ENCODE measurements at places on chromosomes 2 and 18.

GRCh38 chr2:65549257-65549627 lies 116.8 kb upstream of the SPRED2 start:
- no peak for DNase-seq

DNA sequence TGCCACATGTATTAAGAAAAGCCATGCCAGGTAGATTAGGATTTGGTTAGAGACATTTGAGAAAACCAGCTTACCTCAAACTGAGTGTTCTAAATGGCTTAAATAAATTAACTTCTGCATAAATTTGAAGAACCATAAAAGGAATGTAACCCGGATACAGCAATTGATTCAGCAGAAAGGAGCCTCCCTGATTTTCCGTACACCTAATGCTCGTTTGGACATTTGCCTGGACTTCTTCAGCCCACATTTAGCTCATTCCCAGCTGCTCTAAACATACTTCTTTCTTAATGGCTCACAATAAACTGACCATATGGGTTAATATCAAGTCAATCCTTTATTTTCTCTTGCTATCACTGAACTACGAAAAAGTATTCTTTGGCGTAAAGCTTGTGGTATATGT lies 392.4 kb downstream of the ZNF516 start:
- no peak for DNase-seq

DNA sequence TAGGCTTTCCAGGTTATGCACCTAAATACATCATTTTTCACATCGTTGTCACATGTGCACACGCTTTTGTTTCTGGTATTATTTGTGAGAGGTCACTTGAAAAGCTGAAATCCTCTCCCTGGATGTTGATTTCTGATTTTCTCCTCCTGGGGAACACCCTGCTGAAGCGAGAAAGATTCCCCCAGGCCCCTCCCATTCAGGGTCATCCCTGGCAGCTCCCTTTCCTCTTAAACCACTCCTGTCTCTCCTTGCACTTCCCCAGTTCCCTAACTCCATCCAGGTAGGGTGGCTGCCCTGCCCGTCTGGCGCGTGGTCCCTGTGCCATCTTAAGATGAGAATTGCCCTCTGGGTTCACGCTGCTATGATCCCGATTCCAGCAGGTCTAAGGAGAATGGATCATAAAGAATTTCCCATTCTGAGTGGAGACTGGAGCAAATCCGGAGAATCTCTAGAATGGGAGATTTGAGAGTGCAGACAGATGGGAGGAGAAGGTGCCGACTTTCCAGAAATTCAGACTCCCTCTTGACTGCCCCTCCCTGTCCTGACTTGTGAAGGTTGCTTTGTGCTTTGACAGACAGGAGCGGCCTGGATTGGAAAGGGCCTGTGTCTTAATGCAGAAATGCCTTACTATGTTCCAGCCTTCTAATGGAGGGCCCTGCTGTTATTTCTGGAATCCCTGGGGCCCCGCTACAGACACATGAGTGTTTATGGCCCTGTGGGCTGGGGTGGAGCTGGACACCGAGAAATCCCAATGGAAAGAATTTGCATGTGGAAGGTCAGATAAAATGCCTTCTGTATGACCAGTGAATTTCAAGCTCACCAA lies 1.3 kb upstream of the YWHAQ start:
- DNase-seq = no peak

DNA sequence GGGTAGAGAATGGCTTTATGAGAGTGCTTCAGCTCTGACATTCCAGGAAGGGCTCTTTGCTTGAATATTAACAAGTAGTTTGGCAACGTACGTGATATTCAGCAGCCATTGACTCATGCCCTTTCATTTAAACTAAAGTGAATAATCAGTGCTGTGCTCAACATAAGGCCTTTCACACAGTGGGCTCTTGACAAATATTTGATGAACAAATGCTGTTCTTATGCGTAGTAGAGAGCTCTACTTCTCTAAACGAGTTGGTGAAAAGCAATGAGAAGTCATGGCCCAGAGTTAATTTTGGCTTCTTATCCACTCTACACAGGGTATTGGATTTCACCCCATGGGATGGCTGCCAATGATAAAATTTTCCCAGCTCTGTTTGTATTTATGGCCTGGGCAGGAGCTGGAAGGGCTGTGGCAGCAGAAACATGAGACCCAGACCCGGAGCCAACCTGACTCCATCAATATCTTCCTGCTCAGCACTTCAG lies 338.9 kb downstream of the CCDC85A start:
- no peak for DNase-seq

DNA sequence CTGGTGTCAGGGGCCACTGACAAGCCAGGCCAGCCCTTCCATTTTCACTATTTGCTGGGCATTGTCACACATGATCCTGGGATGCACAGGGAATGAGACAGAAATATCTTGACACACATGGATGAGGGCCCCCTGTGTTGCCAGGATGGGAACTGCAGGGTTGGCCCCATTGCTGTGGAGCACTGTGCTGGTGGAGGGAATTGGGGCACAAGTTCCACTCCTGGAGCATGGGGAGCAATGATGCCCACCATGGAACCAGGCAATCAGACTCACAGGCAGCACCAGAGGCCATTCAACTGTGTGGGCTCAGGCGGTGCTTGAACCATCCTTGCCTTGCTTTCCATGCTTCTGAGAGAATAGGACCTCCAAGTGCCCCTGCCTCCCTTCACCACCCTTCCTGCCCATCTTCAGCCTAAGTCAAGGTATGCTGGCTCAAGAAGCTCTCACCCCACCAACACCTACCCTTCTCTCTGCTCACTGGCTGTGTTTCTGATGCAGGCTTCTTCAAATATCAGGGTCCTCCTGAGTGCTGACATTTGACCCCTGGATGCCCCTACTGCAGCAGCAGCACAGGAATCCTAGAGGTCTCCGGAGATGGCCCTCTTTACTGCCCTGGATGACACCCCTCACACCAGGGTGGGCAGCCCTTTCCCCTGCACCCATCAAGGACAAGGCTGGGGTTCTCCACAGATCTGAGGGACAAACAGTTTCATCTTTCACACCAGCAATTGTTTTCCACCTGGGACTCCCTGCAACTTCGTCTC lies 11.0 kb downstream of the ADRA2B start:
- no peak for DNase-seq

GRCh38 chr18:75211002-75211621 lies 515 bp downstream of the TSHZ1 start:
- DNase-seq = peak; percentile 47

GRCh38 chr2:2703172-2703571 lies 372.1 kb upstream of the MYT1L start:
- DNase-seq = no peak

DNA sequence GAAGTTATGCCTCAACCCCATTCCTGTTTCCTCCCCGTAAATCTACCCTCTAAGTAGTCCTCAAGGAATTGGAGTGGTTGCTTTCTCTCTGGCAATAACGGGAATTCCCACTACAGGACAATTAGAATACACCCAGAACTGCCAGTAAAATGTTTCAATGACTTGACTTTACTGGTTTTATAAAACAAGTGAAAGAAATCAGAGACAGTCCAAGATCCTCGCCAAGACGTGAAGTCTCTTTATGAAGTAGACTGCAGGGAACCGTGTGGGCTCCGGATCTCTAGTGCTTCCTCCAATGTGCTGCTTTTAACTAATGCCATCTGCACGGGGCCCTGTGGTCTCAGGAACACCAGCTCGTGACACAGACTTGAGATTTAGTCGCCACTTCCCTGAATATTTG lies 101.4 kb downstream of the CPO start:
- no peak for DNase-seq

DNA sequence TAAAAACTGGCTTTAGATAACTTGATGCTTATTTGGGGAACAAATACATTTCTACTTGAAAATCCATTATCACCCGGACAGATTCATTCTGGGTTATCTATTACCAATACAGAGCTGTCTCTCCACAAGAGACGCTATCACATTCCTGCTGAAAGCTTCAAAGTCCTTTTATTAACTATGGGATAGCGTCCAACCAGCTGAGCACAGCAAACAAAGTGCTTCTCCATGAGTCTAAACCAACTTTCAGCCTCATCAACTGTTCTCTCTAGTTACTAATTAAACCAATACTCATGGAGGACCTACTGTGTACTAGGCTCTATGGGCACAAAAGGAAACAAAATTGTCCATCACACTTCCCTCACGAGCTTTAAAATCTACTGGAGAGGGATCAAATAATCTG lies 132.8 kb downstream of the L3MBTL4 start:
- no peak for DNase-seq

DNA sequence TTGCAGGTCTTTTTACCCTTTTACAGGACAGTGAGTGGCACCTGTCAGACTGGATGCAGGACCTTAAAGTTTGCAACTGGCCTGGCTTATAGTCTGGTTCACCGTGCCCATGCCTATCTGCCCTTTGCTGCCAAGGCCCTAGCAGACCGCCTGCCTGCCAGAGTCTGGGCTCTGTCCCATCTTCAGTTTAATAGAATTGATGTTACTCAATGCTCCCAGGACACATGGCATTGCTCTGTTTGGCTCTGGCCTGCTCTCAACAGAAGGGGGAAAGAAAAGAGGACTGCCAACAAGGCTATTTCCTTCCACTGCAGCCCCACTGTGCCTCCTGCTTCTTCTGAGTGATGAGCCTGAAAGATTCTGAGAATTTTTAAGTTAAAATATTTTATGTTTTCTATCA lies 25.6 kb upstream of the TMEM178A start:
- no peak for DNase-seq

- peak; percentile 24 for DNase-seq
Observed at GRCh38 chr2:212428681-212429478, 109.7 kb downstream of the ERBB4 start.

DNA sequence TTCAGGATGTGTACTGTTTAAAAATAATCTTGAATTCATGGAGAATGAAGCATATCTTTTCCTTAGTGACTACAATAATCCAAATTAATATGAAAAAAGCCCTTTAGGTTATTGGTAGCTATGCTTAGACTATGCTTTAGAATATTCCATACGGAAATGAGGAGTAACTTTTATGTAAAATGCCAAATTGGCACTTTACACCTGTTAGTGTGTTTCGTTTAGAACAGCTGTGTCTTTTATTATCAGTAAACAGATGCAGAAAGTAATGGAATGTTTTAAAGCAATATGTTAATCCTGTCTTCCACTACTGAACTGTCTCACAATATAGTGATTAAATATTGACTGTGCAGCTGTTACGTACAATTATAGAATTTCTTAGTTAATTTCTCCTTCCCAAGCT lies 129.6 kb downstream of the PMS1 start:
- no peak for DNase-seq

DNA sequence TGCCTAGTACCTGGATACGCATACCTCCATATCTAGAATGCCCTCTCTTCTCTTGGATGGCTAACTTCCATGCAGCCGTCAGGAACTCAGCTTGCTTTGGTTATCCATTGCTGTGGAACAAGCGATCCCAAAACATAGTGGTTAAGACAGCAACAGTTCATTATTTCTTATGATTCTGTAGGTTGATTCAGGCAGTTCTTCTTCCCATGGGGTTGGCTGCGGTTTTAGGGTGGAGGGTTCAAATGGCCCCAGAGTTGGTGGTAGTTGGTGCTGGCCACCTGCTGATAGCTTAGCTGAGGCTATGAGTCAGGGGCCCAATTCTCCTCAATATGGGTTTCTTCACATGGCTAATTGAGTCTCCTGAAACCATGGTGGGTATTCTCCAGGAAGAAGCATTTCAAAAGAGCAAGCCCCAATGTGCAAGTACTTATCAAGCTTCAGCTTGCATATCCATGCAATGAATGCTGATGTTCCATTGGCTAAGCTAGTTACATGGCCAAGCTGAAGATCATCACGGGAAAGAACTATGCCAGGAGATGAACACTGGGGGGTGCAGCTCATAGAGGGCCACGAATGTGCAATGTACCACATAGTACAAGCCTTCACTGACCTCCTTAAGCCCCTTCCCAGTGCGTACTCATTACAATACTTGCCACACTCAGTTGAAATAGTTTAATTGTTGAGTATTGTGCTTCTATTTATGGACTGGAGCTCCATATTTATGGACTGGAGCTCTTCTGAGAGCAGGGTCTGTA lies 10.0 kb upstream of the RHOB start:
- DNase-seq = no peak

- DNase-seq = no peak
Observed at GRCh38 chr2:64101141-64101591, 43.1 kb downstream of the PELI1 start.

- no peak for DNase-seq
Observed at GRCh38 chr2:156319811-156320485, 12.6 kb downstream of the NR4A2 start.

- no peak for DNase-seq
Observed at GRCh38 chr18:38052879-38053590, 487.4 kb upstream of the CELF4 start.

- no peak for DNase-seq
Observed at GRCh38 chr2:160326786-160327185, 126.7 kb upstream of the ITGB6 start.

GRCh38 chr2:20514596-20515269 lies 67.9 kb downstream of the RHOB start:
- DNase-seq = no peak

DNA sequence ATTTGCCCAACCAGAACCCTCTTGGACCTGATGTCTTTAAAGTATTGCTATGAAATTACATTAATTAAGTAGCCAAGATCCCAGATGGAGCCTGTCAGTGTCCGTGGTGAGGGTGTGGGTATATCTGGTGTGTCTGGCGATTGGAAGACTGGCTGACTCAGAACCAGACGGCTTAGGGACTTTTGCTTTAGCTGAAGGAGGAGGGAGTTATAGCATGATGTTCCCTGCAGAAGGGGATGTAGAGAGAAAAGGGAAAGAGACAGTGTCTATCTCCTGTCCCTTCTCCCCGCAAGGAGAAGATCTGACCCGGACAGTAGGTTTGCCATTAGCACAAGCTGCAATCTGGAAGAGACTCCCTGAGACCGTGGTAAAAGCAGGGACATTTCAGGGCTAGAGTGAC lies 60.6 kb downstream of the POU3F3 start:
- no peak for DNase-seq
